ENCODE measurements at places on chromosomes 4 and X. TPM values are rescaled to one million over a fixed set of nuclear protein-coding genes. Genes with fewer than 3 reads are reported as not detected.

Gene AREG
- total RNA-seq, result 0.63 TPM

- no peak for DNase-seq
- no peaks in the 10 kb centered on the region for H3K36me3 ChIP-seq
- H3K27me3 ChIP-seq, result no peaks in the 10 kb centered on the region
- H3K4me1 ChIP-seq, result no peaks in the 10 kb centered on the region
- H3K27ac ChIP-seq, result no peak overlapping the region
- no peak overlapping the region for H3K4me3 ChIP-seq
Measured at GRCh38 chr4:104524026-104524425, 29.3 kb upstream of the CXXC4 start.

DNA sequence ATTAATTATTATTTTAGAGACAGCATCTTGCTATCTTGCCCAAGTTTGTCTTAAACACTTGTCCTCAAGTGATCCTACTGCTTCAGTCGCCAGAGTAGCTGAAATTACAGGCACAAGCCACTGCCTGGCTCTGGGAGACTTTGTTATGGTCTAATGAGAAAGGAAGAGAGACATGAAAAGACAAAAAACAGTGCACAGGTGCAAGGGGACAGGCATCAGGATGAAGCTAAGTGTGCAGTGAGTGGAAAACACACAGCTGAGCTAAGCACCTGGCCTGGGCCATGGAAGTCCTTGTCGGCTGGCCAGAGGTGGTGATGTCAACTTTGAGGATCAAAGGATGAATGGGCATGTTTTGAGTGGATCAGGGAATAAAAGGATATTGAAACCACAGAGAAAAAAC lies 102.7 kb downstream of the HS3ST1 start:
- no peak overlapping the region for H3K4me3 ChIP-seq
- no peak overlapping the region for H3K27ac ChIP-seq
- no peaks in the 10 kb centered on the region for H3K27me3 ChIP-seq

Gene TMEM35A
- total RNA-seq, result 3.0 TPM

DNA sequence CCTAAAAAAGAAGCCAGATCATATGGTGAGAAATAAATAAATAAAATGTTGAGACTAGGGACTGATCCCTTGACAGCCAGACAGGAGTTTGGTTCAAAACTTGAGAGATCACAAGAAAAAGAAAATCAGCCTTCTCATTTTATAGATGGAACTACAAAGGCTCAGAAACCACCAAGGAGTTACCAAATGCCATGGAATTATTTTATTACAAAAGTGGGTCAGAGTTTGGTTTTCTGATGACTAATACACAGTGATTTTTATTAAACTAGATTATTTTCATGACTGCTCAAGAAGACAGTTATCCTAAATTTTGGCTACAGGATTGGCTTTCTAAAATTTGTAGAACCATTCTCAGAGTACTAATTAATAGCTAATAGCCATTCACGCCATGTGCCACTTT lies 6.2 kb downstream of the CXCL1 start:
- H3K27ac ChIP-seq, result no peak overlapping the region
- H3K4me3 ChIP-seq, result no peak overlapping the region
- no peaks in the 10 kb centered on the region for H3K36me3 ChIP-seq
- no peak for DNase-seq
- no peaks in the 10 kb centered on the region for H3K27me3 ChIP-seq
- no peaks in the 10 kb centered on the region for H3K4me1 ChIP-seq

- no peaks in the 10 kb centered on the region for H3K4me1 ChIP-seq
- no peak for DNase-seq
- H3K36me3 ChIP-seq, result no peaks in the 10 kb centered on the region
Measured at GRCh38 chr4:22911285-22911684, 218.5 kb downstream of the GBA3 start.

Gene CENPVL3
- not detected for total RNA-seq

Gene GLRB
- total RNA-seq, result 0.33 TPM

Gene PAGE2
- total RNA-seq, result not detected

Gene TLR8
- 0.23 TPM for total RNA-seq

- no peaks in the 10 kb centered on the region for H3K27me3 ChIP-seq
- H3K4me1 ChIP-seq, result no peaks in the 10 kb centered on the region
- no peak overlapping the region for H3K27ac ChIP-seq
- no peak for DNase-seq
- H3K36me3 ChIP-seq, result no peaks in the 10 kb centered on the region
Measured at GRCh38 chr4:89739311-89739988, 97.5 kb downstream of the SNCA start.

Gene PCDH18
- total RNA-seq, result 25.1 TPM

DNA sequence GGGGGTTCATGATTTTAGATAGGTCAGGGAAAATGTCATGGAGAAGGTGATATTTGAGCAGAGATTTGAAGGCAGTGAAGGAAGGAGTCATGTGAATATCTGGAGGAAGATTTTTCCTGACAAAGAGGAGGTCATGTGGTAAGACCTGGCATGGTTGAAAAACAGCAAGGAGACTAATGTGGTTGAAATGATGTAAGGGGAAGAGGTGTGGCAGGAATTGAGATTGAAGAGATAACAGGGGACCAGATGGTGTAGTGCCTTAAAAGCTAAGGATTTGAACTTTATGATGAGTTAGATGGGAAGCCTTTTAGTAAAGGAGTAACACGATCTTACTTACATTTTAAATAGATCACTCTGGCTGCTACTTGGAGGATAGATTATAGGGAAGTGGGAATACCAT lies 210.9 kb downstream of the RTL9 start:
- no peak overlapping the region for H3K4me3 ChIP-seq
- DNase-seq, result no peak
- H3K27me3 ChIP-seq, result no peaks in the 10 kb centered on the region

GRCh38 chrX:136950211-136950610 lies 69.7 kb upstream of the RBMX start:
- DNase-seq, result no peak
- H3K27me3 ChIP-seq, result no peaks in the 10 kb centered on the region
- no peaks in the 10 kb centered on the region for H3K36me3 ChIP-seq
- no peak overlapping the region for H3K4me3 ChIP-seq

DNA sequence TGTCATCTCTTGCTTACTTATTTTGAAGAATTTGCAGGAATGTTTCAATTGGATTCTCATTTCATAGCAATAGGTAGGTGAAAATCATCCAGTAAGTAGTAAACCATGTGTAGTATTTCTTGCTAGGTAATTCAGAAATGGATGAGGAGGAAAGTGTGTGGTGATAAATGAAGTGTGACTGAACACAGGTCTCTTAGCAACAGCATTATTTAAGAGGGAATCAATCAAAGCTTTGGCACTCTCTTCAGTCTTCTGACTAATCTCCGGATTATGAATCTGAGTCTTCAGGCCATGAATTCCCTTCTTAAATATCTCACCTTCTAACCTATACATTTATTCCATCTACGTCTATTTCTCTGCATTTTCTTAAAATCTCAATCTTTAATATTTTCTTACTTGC lies 55.8 kb upstream of the ARHGAP24 start:
- no peak overlapping the region for H3K4me3 ChIP-seq
- no peak for DNase-seq
- H3K4me1 ChIP-seq, result no peaks in the 10 kb centered on the region
- H3K36me3 ChIP-seq, result no peaks in the 10 kb centered on the region
- no peak overlapping the region for H3K27ac ChIP-seq

DNA sequence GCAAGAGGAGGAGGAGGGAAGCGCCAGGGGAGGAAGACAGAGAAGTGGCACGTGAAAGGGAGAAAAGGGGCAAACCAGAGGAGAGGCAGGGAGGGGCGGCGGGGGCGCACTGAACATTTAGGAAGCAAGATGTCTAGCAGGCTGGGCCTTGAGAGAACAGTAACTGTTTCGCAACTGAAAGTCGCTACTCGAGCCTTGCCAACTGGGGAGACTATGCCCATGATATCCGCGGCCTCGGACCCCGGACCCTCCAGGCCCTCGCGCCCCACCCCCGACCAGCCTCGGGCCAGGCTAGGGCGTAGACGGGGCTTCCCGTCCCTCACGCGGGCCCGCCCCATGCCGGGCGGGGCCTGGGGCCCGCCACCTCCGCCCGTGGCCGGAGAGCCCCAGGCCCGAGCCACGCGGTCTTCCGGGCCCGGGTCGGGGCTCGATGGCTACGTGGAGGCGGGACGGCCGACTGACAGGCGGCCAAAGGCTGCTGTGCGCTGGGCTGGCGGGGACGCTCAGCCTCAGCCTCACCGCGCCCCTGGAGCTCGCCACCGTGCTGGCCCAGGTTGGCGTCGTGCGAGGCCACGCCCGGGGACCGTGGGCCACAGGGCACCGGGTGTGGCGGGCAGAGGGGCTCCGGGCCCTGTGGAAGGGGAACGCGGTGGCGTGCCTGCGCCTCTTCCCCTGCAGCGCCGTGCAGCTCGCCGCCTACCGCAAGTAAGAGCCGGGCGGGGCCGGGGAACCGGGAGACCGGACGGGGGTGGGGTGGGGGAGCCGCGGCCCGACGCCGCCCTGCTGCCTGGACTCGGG lies at the start of gene SLC25A43:
TSS of gene SLC25A43 (plus strand) at position 363 of the 798 bp plus-strand sequence. CDS start at position 431, 68 bp downstream.
- H3K36me3 ChIP-seq, result no peaks in the 10 kb centered on the region
- peak within 1 kb of the TSS; percentile 60 for H3K27ac ChIP-seq
- H3K27me3 ChIP-seq, result no peaks in the 10 kb centered on the region
- peak; percentile 47 for DNase-seq

Gene STEEP1
- total RNA-seq, result 19.1 TPM

Gene TLR10
- total RNA-seq, result 1.4 TPM

DNA sequence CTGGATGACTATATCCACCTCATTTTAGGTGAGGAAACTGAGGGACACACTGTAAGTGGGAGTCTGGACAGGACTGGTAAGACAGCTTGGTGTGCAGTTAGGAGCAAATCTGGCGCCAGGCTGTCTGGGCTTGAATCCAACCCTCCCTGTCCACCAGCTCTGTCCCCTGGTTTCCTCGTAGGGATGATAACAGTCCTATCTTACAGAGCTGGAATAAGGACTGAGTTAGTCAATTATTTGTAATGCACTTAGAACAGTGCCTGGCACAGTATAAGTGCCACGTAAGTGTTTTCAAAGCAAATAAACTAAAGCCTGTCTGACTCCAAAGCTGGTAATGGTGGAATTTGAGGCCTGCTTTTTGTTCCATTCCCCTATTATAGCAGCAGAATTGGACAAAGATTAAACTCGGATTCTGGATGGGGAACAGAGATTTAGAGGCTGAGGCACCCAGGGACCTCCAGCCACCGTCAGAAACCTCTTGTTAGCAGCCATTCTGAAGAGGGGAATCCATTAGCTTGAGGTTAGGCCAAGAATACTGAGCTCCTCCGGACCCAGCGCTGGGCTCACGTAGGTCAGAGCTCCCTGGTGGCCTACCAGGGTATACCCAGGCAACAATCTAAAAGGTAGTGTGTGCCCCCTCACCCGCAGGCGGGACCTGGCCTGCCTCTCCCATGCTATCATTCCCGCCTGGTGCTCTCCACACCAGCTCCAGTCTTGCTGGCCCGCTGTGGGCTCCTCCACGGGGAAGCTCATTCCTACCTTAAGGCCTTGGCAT lies 102.1 kb downstream of the UCHL1 start:
- no peaks in the 10 kb centered on the region for H3K27me3 ChIP-seq
- no peaks in the 10 kb centered on the region for H3K36me3 ChIP-seq
- H3K4me1 ChIP-seq, result peaks cover 6% of the 10 kb centered on the region
- no peak overlapping the region for H3K4me3 ChIP-seq
- peak; percentile 17 for DNase-seq

Gene NHSL2
- 9.2 TPM for total RNA-seq

- no peak overlapping the region for H3K27ac ChIP-seq
- H3K36me3 ChIP-seq, result no peaks in the 10 kb centered on the region
- H3K4me1 ChIP-seq, result no peaks in the 10 kb centered on the region
- DNase-seq, result no peak
- no peaks in the 10 kb centered on the region for H3K27me3 ChIP-seq
Measured at GRCh38 chr4:174252412-174252811, 31.1 kb downstream of the FBXO8 start.

GRCh38 chr4:10458177-10458576 lies 951 bp upstream of the ZNF518B start:
- peaks cover 11% of the 10 kb centered on the region for H3K4me1 ChIP-seq
- H3K27me3 ChIP-seq, result no peaks in the 10 kb centered on the region
- H3K27ac ChIP-seq, result no peak overlapping the region
- DNase-seq, result no peak

Gene DUSP21
- total RNA-seq, result not detected

DNA sequence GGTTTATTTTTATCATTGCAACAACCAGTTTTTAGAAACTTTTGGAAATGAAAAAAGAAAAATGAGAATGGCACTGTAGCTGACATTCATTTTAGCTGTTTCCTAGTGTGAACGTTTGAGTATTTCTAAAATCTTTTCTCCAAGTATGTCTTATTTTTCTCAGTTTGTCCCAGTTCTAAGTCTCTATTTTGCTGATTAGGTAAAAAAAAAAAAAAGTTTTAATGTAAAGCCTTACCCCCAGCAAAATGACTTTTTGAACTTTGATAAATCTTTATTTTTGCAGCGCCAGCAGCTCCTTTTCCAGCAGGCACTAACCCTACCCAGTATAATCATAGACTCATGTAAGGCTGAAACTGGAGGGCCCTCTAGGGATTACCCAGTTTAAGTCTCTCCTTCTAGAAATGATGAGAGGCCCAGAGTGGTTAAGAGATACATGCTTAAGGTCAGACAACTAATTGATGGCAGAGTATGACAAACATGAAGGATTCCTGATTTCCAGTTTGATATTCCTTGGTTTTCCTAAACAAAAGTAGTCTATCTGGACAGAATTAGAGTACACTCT lies 84.3 kb upstream of the SLC4A4 start:
- no peaks in the 10 kb centered on the region for H3K4me1 ChIP-seq
- no peaks in the 10 kb centered on the region for H3K27me3 ChIP-seq
- H3K27ac ChIP-seq, result no peak overlapping the region

- H3K36me3 ChIP-seq, result no peaks in the 10 kb centered on the region
- no peak overlapping the region for H3K27ac ChIP-seq
- no peak for DNase-seq
- H3K4me1 ChIP-seq, result no peaks in the 10 kb centered on the region
Measured at GRCh38 chrX:111041018-111041462, 55.0 kb upstream of the PAK3 start.

Gene RPA4
- total RNA-seq, result 0.56 TPM

Gene NOCT
- total RNA-seq, result 0.97 TPM

GRCh38 chr4:168540086-168540485 lies 43.2 kb downstream of the PALLD start:
- no peak overlapping the region for H3K27ac ChIP-seq
- peaks cover 2% of the 10 kb centered on the region for H3K4me1 ChIP-seq
- DNase-seq, result no peak
- no peaks in the 10 kb centered on the region for H3K36me3 ChIP-seq
- H3K4me3 ChIP-seq, result no peak overlapping the region

DNA sequence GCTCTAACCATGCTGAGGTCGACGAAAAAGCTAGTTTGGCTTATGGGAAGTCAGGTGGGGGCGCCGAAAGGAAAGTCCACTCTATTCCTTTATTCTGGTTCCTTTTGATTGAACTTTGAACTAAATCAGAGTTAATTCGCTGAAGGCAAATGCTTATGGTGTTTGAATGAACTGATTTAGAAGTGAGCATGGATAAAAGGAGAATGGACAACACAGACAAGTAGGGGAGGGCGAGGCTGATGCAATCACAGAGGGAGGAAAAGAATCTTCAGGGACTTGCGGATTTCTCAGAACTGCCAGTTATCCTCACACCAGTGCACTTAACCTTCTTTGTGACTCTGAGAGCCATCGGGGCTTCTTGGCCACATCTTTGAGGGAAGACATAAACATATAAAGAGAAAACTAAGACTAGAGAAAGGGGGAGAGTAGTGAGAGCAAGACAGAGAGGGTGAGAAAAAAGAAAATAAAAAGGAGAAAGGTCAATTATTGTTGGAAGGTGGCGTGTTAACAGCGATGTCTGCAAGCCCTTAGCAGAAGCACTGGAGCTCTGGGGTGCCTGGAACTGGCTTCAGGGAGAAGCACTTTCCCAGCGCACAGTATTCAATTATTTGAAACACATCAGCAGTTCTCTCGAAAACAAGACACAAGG lies 79.6 kb upstream of the PLAC1 start:
- H3K4me3 ChIP-seq, result no peak overlapping the region
- H3K27ac ChIP-seq, result no peak overlapping the region
- H3K4me1 ChIP-seq, result peaks cover 9% of the 10 kb centered on the region
- H3K36me3 ChIP-seq, result no peaks in the 10 kb centered on the region

Gene MAGEC2
- total RNA-seq, result not detected
